ENCODE measurements at places on chromosomes 11 and 22.

GRCh38 chr11:25734591-25735211 lies 597.2 kb upstream of the ANO3 start:
- DNase-seq: no peak

GRCh38 chr11:62435846-62436660 lies 17.2 kb downstream of the SCGB1A1 start:
- no peak for DNase-seq

GRCh38 chr11:17384002-17384511 lies 4.4 kb downstream of the KCNJ11 start:
- peak; percentile 70 for DNase-seq

DNA sequence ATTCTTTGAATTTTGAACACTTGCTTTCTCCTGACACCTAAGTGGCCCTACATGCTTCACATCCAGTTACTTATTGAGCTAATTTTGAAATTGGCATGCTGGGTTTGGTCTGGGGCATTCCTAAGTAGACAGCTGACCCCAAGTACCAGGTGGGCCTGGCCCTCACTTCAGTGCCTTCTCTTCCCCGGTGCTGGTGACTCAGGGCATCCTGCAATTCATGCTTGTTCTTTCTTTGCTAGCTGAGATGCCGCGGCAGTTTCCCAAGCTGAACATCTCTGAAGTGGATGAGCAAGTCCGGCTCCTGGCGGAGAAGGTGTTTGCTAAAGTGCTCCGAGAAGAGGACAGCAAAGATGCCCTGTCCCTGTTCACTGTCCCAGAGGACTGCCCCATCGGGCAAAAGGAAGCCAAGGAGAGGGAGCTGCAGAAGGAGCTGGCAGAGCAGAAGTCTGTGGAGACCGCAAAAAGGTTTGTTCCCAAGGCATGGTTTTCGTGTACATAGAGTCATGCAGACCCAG lies 6.3 kb downstream of the AMPD3 start:
- DNase-seq: no peak

GRCh38 chr11:109775686-109776085 lies 317.5 kb upstream of the ZC3H12C start:
- DNase-seq: no peak

GRCh38 chr11:75140269-75141138 lies 10.4 kb upstream of the SLCO2B1 start:
- DNase-seq: peak; percentile 47

- DNase-seq: no peak
These were observed 9.1 kb downstream of the DCHS1 start for GRCh38 chr11:6646576-6646917.

GRCh38 chr22:31269892-31270579 lies 22.3 kb downstream of the PIK3IP1 start:
- no peak for DNase-seq

DNA sequence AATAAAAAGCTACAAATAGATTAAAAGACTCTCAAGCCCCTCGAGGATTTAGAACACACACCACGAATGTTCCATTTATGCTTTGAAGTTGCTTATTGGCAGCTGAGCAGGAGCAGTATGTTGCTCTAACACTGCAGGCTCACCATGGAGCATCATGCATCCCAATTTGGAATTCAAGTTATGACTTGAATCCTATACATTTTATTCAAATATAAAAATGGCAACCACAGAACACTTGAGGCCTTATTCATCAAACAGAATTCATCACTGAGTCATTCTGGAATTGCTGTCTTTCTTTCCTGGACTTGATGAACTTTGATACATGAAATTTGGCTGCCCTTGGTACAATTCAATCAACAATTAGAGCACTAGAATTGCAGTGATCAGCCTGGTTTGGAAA lies 24.5 kb upstream of the BLID start:
- no peak for DNase-seq

- DNase-seq: no peak
These were observed 28.7 kb downstream of the MS4A2 start for GRCh38 chr11:60116996-60117790.

- DNase-seq: no peak
These were observed 13.6 kb upstream of the PHF21B start for GRCh38 chr22:45023431-45023830.

DNA sequence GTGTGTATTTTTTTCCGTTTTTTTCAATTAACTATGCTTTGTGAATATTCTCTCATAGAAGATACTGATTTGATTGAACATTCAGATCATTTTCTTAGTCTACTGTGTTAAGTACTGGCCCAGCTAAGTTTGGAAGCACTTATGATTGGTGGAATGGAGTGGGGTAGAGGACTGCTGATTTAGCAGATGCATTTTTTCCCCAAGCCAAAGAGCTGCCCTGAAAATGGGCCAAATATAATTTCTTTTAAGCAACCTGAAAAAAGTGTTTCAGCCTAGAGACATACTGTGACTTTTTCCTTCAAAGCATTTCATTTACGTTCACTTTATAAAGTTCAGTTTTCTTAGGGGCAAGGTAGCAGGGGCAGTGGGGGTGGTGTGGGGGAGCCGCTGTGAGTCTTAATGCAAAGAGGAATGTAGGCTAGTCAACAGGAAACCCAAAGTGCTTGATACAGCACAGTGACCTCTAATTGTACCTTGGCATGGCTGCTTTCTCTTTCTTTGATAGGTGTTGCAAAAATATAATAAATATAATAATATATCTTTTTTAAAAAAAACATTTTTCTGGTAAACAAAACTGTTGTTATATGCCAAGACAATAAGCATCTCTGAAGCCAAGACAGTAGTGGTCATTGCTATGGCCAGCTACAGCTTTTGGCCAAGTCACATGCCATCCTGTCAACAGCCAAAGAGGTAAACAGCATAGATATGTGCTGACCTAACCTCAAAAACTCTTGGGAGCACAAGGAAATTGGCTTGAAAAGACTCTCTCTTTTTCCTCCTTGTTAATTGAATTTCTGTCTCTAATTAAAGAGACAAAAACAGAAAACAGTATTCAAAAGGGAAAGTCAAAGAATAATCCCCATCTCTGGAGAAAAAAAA lies 58.8 kb downstream of the LIF start:
- DNase-seq: no peak

DNA sequence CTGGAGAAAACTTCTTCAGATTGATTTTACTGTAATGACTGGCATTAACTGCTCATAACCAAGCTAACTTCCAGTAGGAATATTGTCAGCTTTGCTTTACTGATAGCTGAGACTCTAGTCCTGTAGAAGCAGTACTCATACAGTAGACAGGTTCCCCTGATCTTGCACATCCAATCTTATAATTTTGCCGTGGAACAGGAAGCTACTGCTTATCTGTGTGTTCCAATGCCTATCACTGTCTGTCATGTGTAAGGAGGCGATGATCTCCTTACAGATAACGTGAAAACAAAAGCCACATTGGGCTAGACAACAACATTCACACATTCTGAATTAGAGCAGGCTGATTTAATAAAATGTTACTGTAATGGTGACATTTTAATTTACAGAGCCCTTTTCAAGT lies 13.2 kb downstream of the HSD17B12 start:
- DNase-seq: no peak

- no peak for DNase-seq
These were observed 56.2 kb downstream of the PANX1 start for GRCh38 chr11:94184846-94185245.

GRCh38 chr22:46386312-46386711 lies 50.8 kb downstream of the TRMU start:
- no peak for DNase-seq

GRCh38 chr11:10319702-10320558 lies 15.1 kb downstream of the ADM start:
- DNase-seq: no peak

- no peak for DNase-seq
These were observed 192.7 kb downstream of the BUD13 start for GRCh38 chr11:116579857-116580727.

DNA sequence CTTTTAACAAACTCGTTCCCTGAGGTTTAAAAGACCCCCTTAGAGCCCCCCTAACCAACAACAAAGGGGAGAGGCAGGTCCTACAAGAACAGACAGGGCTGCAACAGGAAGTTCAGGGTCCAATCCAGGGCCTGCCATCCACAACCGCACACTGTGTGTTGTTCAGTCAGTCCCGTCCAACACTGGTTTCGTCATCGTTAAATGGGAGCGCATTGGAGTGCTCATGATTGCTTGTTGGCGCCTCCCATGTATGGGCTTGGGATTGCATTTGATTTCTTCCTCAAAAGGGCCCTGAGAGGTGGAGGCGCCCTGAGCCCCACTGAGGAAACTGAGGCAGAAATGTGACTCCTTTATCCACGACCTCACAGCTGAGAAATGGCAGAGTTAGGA lies 174.1 kb downstream of the MN1 start:
- DNase-seq: no peak

DNA sequence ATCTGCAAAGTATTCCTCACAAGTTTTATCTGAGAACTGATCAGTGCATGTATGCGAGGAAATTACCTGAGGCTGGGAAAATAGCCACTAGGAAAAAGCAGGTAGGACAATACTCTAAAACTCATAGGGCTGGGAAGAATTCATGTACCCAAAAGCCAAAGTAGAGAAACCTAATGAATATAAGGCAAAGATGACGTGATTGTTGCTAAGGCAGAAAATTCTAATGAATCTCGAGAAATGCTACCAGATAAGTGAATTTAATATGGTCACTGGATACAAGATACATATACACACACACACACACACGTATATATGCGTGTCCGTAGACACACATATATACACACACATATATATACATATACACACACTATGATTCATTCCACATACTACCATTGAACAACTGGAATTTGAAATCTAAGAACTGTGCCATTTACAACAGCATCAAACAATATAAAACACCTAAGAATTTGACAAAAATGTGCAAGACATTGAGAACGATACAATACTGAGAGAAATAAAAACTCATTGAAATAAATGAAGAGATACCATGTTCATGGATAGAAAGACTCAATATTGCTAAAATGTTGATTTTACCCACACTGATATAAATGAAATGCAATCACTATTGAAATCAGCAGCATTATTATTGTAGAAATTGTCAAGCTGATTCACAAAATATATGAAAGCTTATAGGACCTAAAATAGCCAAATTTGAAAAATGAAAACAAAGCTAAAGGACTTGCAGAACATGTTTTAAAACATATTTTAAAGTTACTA lies 46.4 kb downstream of the ARHGAP20 start:
- no peak for DNase-seq

DNA sequence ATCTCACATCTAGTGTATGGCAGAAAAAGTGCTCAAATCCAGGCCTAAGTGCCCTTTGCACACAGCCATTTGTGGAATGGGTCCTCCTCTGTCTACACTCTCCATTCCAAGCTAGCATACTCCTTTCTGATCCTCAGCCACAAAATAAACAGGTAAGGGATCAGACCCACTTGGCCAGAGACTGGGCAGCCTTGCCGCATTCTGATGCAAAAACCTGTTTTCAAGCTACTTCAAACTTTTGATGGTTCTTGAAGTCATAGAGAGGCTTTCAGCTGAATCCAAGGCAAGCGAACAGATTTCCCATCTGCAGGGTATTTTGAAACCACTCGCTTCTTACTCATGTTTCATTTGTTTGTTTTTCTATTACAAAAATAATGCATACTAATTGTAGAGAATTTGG lies 136.6 kb upstream of the NAV2 start:
- no peak for DNase-seq

GRCh38 chr11:77302752-77303151 lies 1.3 kb upstream of the GDPD4 start:
- no peak for DNase-seq

DNA sequence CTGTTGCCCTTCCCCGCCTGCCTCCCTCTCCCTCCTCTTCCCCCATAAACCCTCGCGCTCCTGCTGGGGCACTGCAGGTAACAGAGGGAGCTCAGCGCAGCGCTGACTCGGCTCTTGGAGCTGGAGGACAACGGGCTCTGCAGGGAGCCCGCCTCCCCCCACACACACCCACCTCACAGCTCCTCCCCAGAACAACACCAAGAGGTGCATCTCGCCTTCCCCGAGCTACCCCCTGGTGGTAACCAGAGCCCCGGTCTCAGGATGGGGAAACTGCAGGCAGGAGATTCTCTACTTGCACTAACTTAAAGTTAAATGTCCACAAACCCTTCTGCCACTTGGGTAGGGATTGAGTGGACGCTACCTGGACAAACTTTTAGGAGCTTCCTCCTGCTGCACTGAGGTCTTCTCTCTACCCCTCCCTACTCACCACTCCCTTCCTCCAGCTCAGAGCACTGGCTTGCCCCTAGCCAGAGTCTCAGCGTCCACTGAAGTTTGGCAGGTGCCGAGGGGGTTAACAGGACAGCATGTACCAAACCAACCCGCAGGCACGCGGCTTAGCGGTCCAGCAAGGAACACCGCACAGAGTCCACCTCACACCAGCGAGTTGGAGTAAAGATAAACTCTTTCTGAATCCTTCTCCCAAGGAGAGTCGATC lies 4.0 kb upstream of the SCN4B start:
- no peak for DNase-seq

DNA sequence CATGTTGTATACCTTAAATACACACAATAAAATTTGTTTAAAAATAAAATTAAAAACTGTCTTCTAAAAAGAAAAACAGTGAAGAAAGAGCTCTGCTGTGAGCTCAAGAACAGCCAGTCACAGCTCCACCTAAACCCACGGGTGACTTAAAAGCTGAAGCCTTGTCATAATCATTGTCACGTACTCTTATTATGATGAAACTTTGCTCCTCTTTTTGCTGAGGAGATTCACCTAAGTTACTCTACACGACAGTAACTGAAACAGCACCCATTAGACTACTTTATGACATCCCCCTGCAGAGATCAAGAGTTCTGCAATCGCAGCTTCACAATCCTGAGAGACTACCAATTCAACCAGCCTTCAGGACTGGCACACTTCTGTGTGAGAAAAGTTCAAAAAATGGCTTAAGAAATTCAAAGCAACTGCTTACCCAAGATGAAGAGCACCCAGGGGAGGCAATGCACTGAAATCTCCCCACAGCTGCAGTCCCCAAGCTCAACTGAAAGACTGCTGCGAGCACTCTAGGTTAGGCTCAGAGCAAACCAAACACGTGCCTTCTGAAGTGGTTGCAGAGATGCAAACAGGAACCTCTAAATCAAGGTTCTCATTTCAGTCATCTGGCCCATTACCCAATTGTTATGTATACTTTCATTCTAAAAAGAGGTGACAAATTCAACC lies at the start of gene JAML:
JAML (minus strand) TSS at position 501 of the 678 bp plus-strand sequence. CDS start 10,145 bp downstream, outside the sequence.
- peak; percentile 51 for DNase-seq

- no peak for DNase-seq
These were observed 273.9 kb downstream of the RAB38 start for GRCh38 chr11:87901341-87901740.

DNA sequence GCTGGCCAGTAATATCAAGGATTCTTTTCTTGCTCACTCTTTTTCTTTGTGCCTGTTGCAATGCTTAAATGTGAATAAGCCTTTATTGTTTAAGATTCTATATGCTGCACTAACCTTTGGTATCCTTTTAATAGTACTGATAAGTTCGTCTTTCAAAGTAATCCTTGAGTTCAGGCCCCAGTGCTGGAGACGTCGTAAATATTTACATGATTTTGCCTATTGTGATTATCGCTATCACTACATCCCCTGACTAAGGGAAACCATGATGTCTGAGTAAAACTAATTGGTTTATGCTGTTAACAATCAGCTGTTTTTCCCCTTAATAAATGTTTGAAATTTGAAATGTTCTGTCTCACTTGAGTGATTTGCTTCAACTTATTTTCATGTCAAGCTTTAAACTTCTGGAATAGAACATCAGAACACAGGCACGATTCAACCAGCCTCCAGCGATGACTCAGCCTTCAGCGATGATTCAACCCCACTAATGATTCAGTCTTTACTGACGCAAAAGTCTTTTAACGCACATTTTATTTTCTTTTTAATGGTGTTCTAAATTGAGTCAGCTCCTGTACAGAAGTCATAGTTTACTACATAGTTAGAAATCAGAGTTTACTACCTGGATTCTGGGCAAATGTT lies 3.9 kb downstream of the HTATIP2 start:
- peak; percentile 43 for DNase-seq
